LNCaP clone FGC (cell line): ENCODE measurements at places on chromosomes 1 and 21.

- no peak for DNase-seq
Observed at GRCh38 chr21:31443736-31444521, 99.9 kb upstream of the TIAM1 start.

- DNase-seq, result no peak
Observed at GRCh38 chr1:50637460-50637859, 214.2 kb upstream of the DMRTA2 start.

- no peak for DNase-seq
Observed at GRCh38 chr1:206866062-206866461, 639 bp downstream of the IL20 start.

DNA sequence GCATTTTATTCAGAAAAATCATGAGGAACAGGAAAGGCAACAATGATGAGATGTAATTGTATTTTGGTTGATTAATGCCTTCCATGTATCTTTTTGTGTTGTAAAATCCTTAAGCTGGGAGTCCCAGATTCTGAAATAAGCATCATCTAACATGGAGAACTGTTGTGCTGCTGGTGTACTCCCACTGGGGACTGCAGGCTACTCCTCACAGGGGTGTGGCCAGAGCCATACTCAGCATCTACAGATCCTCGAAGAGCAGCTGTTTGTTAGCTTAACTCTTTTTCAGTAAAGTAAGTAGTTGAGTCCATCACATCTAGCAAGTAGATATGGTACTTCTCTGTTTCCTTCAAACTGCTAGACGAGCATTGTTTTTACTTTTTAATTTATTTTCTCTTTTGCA lies 358.0 kb downstream of the BRINP3 start:
- DNase-seq, result no peak

- no peak for DNase-seq
Observed at GRCh38 chr1:228794173-228794572, 58.9 kb downstream of the RHOU start.

DNA sequence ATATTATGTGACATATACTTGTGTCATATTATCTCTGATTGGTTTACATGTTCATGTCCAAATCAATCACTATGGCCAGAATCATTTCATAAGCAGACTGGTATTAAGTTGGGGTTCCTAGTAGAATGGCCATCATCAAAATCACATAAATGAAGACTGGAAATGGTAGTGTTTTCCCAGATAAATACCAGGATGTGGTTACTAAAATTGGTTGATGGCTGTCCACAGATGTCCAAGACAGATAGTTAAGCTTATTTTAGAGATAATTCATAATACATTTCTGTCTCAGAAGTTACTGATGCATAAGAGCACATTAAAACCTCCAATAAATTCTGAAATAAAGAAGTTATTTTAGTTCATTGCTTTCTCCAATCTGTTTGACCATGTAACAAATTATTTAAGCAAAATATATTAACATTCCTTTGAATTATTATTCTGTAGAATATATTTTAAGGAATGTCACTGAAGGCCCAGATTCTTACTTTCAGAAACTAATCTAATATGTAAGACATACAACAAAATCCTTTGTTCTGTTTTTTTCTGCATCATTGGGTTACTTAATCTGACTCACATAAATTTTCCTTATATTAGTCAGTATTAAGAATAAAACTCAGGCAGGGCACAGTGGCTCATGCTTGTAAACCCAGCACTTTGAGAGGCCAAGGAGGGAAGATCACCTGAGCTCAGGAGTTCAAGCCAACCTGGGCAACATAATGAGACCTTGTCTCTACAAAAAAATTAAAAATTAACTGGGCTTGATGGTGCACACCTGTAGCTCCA lies 483.9 kb downstream of the PTPRC start:
- no peak for DNase-seq

DNA sequence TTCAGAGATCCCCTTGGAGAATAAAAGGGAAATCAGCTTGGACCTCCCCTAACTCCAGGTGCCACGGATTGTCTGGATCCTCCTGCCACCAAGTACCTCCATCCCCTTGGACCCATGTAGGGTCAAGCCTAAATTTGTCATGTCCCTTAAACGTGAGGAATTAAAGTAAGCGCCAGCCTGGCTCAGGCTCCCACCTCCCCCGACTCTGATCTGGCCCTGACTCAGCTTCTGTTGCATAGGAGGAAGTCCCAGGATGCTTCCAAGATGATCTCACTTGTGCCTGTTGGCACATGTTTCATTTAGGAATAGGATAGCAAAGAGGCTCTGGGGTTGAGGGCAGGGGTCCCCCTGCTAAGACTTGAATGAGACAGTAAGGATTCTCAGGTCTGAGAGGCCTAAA lies 231.9 kb upstream of the JUN start:
- DNase-seq, result no peak

DNA sequence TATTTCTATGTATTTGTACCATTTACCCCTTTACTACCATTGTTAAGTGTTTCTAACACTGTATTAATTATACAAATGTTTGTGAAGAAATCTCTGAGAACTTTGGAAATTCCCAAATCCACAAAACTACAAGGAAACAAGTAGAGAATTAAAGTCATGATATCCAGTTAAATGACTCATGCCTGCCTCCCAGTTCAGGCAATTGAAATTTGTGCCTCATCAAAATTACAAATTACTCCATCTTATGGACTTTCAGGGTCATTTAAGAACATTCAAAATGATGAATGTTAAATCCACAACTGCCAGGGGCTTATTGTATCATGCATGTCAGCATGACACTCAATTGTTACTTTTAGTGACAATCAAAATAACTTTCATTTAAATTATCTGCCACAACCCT lies 282.4 kb downstream of the ZNF326 start:
- no peak for DNase-seq
